ENCODE measurements at places on chromosomes 5 and 9.

GRCh38 chr5:89929173-89929572 is 480.4 kb downstream of the CETN3 start:
- no peak for DNase-seq

- no peak for DNase-seq
These were observed 55.2 kb upstream of the DMAC1 start for GRCh38 chr9:7854763-7855162.

DNA sequence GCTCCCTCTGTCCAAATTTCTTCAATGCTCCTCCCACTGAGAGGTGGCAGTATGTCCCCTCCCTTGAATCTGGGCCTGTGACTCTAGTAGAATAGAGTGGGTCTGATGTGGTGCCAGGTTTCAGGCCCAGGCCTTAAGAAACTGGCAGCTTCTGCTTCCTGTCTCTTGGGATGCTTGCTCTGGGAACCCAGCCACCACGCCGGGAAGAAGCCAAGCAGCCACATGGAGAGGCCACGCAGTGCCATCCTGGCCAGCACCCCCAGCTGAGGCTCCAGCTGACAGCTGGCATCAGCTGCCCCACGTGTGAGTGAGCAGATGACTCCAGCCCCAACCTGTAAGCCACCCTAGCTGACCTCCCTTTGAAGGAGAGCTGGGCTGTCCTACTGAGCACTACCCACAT is 7.3 kb upstream of the TSPAN17 start:
- no peak for DNase-seq

DNA sequence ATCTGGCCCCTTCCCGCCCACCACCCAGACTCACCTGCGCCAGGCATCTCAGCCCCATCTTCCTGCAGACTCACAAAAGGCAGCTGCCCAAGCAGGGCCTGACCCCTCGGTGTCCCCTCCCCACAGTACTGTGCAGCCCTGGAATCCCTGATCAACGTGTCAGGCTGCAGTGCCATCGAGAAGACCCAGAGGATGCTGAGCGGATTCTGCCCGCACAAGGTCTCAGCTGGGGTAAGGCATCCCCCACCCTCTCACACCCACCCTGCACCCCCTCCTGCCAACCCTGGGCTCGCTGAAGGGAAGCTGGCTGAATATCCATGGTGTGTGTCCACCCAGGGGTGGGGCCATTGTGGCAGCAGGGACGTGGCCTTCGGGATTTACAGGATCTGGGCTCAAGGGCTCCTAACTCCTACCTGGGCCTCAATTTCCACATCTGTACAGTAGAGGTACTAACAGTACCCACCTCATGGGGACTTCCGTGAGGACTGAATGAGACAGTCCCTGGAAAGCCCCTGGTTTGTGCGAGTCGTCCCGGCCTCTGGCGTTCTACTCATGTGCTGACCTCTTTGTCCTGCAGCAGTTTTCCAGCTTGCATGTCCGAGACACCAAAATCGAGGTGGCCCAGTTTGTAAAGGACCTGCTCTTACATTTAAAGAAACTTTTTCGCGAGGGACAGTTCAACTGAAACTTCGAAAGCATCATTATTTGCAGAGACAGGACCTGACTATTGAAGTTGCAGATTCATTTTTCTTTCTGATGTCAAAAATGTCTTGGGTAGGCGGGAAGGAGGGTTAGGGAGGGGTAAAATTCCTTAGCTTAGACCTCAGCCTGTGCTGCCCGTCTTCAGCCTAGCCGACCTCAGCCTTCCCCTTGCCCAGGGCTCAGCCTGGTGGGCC is 1.9 kb downstream of the IL13 start:
- no peak for DNase-seq

GRCh38 chr5:95628933-95629332 is 9.0 kb downstream of the GPR150 start:
- DNase-seq, result no peak

DNA sequence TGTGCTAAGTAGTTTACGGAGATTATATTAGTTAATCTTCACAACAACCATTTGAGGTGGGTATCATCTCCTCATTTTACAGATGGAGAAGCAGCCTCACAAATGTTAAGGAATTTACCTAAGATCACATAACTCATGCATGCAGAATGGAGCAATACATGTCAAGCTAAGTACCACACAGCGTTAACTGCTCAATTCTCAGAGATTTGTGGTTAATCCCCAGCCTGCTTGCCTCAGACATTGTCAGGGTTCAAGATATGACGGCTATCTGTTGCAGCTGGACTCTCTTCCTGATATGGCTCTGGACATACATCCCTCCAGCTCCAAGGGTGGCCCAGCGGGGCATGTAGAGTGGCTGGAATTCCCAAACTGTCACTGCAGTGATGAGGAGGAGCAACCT is 7.3 kb upstream of the ZNF346 start:
- no peak for DNase-seq

GRCh38 chr5:79135790-79136553 is 24.4 kb downstream of the BHMT start:
- no peak for DNase-seq
